ENCODE measurements at places on chromosomes 1 and 21.
A peak's percentile ranks its signal among the peaks of the same experiment; 100 is the strongest.

- DNase-seq, result no peak
Measured at GRCh38 chr1:14220811-14221210, 377.7 kb upstream of the KAZN start.

DNA sequence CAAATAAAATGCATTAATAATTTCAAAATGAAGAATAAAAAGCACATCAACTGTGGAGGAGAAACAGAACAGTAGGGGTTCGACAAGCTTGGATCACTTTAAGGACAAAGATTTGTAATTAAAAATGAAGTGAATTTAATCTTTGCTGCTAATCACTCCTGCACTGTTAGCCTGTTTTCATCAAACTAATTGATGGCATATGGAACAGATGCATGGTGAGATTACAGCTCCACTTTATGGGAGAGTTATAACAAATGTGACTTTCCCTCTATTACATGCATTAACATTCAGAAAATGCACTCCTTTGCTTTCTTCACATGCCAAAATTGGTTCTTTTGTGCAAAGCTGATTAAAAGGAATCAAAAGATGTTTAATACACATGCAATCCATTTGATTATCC, 207.2 kb upstream of the C21orf91 start:
- DNase-seq, result peak; percentile 48

- DNase-seq, result no peak
Measured at GRCh38 chr1:12458571-12458970, 159.4 kb downstream of the DHRS3 start.

DNA sequence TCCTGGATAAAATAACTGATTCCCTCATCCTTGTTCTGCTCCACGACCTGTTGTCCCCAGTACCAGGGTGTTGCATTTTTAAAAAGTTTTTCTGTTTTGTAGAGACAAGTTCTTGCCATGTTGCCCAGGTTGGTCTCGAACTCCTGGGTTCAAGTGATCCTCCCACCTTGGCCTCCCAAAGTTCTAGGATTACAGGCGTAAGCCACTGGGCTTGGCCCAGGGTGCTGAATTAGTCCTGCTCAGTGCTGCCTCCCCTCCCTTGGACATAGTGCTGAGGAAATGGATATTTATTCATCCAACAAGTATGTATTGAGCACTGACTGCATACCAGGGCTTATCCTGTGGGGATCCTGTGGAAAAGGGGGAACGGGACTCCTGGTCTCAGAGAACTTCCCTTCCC, 126.4 kb downstream of the PTPRU start:
- DNase-seq, result no peak

DNA sequence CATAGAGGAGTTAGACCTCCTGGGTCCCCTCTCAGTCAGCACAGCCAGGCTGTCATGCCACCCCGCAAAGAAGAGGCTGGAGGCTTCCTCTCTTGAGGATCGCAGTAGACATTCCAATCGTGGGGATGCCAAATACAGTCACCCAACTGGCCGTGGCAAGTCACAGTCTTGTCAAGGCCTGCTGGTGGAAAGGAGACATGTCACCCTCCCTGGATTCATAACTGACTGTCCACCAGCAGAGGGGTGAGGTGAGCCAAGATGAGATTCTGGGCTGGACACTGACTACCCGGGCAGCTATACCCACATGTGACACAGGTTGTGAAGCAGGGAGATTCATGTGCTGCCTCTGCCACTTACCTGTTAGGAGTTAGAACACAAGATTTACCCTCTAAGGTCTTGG, 123.5 kb upstream of the NGF start:
- DNase-seq, result no peak

DNA sequence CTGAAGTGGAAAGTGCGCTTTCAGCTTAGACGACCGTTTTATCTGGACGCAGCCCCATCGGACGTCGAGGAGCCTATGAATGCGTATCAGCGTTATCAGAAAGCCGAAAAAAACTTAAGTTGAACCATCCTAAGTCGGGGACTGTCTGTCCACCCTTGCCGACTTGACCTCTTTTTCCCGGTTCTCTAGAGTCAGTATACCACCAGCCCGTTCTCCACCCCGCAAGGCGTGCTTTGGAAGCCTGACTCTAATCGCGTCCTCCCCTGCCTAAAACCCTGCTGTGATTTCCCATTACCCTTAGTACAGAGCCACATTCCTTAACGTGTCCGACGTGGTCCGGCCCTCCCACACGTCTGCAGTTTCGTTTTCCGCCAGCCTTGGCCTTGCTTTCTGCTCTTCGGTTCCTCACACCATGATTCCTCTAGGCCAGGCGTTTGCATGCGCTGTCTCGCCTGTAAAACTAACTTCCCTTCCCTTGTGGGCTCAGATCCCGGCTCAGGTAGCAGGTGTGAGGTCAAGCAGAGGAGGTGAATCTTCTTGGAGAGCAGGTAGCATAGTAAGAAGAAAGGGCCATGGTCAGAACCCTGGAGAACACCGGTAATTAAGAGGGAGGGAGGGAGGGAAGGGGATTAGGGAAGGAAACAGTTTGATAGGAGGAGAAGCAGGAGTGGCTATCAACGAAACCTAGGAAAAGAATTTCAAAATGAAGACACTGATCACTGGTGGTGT, 865 bp downstream of the ADPRS start:
- no peak for DNase-seq

DNA sequence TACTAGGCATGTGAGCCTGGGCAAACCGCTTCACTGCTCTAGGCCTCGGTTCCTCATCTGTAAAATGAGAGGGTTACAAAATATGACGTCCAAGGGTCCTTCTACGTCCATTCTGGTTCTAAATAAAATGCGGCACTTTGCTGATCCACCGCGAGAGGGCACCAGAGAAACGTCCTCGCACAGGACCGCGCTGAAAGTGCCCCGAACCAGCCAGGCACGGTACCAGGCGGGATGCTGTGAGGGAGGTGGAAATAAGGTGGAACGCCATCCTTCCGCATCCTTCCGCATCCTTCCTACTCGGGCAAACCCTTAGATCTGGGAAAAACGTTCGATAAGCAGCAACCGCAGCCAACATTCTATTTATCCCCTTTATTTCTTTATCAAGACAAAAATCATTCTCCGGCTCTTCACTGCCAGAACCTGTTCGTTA, 60.3 kb upstream of the KRTAP19-8 start:
- peak; percentile 17 for DNase-seq

GRCh38 chr1:224045556-224045955, 68.4 kb upstream of the FBXO28 start:
- no peak for DNase-seq

- no peak for DNase-seq
Measured at GRCh38 chr1:10795276-10796021, 997 bp downstream of the CASZ1 start.

DNA sequence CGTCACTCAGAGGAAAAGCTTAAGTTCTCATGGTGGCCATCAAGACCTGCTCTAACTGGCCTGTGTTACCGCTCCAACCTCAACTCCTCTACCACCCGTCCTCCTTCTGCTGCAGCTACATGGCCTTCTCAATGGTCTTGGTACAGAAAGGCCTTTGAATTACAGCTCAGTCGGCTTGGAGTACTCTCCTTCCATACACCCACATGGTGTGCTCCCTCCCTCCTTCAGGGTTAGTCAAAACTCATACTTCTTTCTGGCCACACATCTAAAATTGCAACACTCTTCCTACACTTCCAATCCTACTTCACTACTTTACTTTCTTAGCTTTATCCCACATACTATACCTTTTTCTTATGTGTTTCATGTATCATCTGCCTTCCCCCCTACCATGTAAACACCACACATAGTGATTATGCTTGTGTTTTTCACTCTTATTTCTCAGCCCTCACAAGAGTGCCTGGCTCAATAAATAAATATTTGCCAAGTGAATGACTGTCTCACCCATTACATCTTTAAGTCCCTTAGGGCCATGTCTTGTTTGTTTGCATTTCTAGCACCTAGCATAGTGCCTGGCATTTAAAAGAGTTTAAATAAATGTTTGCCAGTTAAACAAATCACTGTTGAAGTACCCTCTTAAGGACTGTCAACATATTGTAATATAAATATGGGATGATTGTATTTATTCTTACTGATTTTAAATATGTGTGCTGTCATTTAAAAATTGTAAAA, 37.6 kb upstream of the HMCN1 start:
- DNase-seq, result no peak

- DNase-seq, result no peak
Measured at GRCh38 chr1:241591317-241591716, 48.9 kb downstream of the CHML start.

GRCh38 chr21:35291034-35291433, 241.9 kb upstream of the RUNX1 start:
- DNase-seq, result no peak

GRCh38 chr1:231940116-231940515, 313.5 kb downstream of the DISC1 start:
- DNase-seq, result no peak

GRCh38 chr1:162892906-162893611, 32.1 kb upstream of the CCDC190 start:
- no peak for DNase-seq

- DNase-seq, result no peak
Measured at GRCh38 chr1:199759268-199759730, 268.2 kb upstream of the NR5A2 start.

All from NCI-H524 treated with DMSO at 0.1 percent for 48 hours (cell line).